ENCODE measurements at places on chromosomes 13 and 19.

DNA sequence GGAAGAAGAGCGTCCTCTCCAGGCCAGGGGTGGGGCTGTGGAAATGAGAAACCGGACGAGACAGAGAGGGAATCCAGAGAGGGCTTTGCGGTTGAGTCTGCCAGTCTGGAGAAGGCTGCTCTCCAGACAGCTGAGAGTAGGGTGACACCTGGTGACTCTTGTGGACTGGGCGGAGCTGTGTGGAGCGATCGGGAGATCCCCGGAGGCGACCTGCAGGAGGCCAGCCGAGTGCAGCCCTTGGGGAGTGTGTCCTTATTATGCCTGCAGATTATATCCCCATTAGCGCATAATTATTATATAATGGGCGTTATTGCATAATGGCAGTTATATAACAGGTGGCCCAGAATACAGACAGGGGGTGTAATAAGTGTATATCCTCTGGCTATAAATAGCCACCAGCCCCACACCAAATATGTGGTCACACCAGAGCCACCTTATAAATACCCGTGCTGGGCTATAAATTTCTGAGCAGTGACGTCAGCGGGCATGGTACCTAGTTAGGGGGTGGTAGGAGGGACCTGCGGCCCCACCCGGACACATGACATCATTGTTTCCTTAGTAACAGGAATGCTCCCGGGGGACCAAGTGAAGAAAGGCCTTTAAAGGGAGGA lies 41.2 kb downstream of the NFIX start:
- no peak for DNase-seq

DNA sequence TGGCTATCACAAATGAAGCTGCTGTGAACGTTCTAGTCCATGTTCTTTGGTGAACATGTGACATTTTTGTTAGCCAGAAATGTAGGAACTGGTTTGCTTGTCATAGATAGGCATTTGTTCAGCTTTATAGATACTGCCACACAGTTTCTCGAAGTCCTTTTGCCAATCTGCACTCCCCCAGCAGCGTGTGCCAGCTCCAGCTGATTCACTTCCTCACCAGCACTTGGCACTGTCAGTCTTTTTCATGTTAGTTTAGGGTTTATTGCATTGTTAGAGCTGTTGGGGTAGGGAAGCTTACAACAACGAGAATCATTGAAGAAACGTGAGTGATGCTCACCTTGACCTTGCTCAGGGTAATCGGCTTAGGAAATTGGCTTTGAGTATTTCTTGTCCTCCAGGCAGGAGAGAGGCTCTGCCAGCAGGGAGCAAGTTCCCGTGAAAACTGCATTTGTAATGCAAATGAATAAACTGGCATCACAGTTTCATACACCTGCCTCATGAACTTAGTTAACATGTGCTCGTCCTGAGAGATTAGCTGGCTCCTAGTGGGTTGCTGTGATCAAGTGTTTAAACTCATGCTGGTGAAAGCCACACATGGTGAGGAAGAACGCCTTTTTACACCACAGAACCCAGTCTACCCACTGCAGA lies 83.9 kb downstream of the ING1 start:
- DNase-seq: no peak

DNA sequence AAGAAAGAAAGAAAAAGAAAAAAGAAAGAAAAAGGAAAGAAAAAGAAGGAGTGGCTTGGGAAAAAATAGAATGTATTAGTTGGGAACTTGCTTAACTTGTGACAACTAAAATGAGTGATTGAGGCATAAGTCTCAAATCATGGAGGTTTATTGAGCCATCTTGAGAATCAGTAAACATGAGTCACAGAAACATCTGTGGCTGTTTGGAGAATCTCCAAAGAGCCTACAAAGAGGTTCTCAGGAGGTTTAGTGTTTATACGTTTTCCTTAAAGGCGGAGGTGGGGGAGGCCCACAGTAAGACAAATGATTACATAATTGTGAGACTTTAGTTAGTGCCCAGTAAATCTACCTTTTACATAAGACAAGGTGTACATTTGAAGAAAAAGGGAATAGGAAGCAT lies 38.6 kb downstream of the WDR87 start:
- DNase-seq: no peak

GRCh38 chr19:7652061-7652641 lies 15.2 kb downstream of the STXBP2 start:
- peak; percentile 86 for DNase-seq

- DNase-seq: no peak
Measured at GRCh38 chr19:2578391-2578890, 102.5 kb downstream of the GADD45B start.

DNA sequence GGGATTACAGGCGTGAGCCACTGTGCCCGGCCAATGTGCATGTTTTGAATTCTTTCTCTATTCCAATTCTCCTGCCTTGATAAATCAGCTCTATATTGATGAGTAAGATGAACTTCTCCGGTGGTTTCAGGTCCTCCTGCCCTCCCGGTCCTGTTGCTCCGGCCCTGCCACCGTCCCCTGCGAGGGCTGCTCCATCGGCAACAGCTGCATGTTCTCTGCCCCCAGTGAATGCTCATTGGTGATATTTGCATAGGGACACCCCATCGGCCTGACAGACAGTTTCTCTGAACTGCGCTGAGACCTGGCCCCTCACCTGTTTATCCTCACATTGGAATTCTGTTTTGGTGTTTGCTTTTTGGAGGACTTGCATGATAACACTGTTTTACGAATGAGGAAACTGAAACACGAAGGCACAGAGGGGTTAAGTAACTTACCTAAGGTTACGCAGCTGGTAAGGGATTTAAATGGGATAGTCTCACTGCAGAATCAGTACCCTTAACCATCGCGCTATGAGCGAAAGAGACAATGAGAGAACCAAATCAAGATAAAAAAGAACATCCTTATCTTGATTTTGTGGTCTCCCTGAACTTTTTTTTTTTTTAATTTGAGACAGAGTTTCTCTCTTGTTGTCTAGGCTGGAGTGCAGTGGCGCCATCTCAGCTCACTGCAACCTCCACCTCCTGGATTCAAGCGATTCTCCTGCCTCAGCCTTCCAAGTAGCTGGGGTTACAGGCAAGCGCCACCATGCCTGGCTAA lies 32.2 kb downstream of the ZNF557 start:
- no peak for DNase-seq

DNA sequence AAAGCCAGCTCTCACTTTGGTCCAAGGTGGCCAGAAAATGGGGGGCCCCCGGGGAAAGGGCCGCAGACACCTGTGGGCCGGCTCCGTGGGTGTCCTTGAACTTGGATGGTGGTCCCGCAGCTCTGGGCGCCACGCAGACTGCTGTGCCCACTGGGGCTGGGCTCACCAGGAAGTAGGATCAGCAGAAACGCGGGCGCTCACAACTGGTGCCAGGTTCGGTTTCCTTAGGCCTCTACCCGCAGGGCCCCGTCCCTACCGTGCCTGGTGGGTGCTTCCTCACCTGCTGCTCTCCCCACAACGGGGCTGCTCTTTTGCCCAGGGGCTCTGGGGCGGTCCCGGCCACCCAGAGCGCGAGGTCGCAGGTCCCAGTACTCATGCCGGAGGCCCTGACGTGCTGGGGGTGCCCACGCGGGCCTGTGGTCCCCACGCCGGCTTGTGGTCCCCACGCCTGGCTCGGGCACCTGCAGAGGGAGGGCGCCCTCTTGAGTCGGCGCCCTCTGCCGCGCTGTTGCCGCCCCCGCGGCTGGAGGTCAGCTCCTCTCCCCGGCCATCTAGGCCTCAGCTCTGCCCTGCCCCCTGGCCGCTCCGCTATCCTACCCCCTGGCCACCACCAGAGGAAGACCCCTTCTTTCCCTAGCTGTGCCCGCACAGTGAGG lies 1303.6 kb downstream of the UQCRFS1 start:
- DNase-seq: no peak

- DNase-seq: no peak
Measured at GRCh38 chr19:5575590-5575989, 7.8 kb upstream of the TINCR start.

DNA sequence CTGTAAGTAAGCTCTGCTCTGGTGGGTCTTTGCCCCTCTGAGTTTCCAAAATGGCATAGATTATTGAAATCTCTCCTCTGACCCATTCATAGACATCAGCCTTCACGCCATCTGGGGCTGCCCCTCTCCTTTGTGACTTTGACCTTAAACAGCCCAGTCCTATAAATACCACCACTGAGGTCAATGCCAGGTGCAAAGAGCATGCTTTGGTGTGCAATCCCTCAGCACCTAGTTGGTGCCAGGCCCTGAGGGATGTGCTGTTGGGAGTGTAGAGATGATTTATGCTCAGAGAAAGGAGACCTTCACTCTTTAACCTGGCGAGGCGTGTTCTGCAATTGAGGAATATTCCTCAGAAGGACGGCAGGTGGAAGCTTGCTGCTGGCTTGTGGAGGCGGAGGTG lies 121.7 kb upstream of the TSHZ3 start:
- DNase-seq: no peak

DNA sequence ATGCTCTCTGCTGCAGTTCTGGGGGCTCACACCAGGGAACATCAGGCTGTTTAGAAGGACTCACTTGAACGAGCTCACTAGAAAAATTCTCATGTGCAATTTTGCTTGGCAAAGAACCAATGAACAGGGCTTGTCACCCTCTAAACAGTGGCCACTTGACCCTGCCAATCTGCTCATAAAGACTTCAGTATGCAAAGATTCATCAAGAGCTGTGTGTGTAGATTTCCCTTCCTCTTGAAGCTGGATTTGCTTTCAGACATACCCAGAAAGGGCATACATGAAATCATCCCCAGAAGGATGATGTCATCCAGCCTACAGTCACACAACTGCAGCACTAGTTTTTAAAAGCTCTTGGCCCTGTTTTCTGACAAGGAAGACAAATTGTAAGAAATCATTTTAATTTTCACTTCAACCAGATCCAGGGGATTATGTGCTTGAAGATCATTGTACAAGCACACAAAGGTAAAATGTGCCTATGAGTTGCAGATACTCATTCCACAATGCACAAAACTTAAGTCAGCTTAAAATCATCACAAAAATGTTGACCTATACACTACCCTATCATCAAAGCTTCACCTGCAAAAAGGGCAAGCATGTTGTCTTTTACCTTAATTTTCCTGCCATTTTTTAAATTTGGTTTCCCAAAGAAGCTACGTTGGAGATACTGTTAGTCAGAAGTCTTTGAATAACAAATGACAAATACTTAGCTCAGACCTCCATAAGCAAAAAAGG lies 5.2 kb upstream of the STK24 start:
- DNase-seq: no peak

- DNase-seq: no peak
Measured at GRCh38 chr13:69872321-69873047, 235.1 kb upstream of the ATXN8OS start.

DNA sequence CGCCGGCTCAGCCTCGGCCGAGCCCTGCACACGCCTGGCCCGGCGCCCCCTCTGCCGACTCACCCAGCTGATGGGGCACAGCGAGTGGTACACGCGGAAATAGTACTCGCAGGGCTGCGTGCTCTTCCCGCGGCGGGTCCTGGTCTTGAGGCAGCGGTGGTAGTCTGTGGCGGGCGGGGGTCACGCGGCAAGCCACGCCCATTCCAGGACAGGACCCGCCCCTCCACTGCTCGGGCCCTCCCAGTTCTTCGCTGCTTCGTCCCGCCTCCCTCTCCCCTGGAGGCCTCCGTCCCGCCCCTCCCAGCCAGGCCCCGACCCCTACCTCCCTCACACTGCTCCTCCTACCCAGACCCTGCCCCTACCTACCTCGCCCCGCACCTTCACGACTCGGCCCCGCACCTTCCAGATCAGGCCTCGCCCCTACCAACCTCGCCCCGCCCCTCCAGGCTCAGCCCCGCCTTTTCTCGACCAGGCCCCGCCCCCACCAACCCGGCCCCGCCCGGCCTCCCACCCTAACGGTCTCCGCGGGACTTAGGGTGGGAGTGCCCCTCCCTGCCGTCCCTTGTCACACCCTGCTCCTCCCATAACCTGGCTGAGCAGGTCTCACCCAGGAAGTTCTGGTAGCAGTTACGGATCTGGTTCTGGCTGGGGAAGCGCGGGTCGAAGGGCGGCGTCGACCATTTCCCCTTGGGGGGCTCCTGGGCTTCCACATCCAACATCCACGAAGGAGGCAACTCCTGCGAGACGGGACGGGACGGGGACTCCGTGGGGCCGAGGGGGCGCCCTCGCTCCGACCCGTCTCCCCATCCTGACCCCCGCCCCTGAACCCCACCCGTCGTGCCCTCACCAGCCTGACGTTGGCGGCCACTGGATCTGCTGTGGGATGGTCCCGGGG lies 469 bp downstream of the COX6B2 start:
- peak; percentile 57 for DNase-seq

DNA sequence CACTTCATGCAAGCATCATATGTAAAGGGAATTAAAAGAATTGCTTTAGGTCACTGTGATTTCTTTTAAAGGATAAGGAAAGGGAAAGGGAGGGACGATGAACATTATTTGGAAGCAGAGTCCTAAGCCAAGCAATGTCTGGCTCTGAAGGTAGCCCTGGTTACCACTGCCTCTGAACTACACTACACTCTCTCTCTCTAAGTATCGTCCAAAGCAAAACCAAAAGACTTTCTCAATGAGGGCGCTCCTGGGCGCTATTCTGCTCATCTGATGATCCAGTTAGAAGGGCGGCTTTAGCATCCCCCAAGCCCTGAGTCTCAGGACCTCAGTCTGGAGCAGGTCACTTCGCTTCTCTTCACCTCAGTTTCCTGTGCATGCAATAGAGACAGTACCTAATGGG lies 26.2 kb downstream of the FOXO1 start:
- DNase-seq: no peak

GRCh38 chr19:10724573-10725071 lies 6.7 kb downstream of the DNM2 start:
- DNase-seq: no peak

DNA sequence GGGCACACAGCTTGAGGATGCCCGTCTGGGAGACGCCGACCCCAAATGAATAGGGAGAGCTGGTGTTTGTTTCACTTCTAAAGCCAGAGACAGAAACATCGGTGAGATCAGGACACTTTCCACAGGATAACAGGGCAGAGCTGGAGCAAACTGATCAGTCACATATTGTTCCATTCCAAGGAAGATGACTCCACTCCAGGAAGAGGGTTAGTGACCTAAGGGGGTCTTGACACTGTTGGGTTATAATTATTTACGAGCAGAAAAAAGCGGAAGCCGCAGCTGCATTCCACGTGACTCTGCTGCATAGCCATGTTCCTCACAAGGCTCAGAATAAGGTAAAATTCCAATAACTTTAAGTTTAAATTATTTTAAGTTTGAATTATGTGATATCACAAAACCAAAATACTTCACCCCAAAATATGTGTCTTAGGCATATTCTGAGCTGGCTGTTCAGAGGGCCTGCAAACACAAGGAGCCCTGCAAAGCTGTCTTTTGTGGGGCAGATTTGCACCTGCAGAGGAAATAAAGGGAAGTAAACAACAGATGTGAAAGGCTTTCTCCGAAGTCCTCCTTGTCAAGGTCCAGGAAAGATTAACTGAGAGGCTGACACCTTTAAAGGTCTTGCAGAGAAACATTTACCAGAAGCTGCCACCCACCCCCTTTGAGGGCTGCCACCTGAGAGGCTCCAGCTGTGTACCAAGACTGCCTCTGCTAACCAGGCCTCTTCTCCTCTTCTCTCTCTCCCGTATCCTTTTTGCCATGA lies 819.2 kb downstream of the UQCRFS1 start:
- DNase-seq: no peak

GRCh38 chr13:112103961-112104880 lies 37.3 kb downstream of the SOX1 start:
- no peak for DNase-seq

- DNase-seq: no peak
Measured at GRCh38 chr13:79631051-79631659, 150.2 kb downstream of the NDFIP2 start.

Data from activated CD8-positive, alpha-beta memory T cell treated with anti-CD3 and anti-CD28 coated beads, Interleukin-2, amount 50 U/mL, for 4 hours (primary cell).